Inflammatory macrophage (primary cell): ENCODE measurements at places on chromosomes 3 and 15.

DNA sequence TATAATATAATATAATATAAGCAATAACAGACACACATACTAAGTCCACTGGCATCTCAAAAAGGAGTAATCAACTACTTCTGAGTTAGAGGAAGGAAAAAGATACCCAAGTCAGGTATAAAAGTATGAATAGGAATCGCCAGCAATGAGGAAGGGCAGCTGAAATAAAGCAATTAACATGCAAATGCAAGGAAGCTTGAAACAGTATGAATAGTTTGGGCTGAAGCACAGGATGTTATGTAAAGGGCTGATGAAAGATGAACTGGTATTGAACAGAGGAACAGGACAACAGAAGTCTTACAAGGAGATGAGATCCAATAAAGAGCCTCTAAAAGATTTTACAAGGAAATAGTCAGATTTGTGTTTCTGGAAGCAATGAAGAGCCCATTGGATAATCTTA is 7.1 kb downstream of the COPS2 start:
- no peak for DNase-seq

GRCh38 chr15:83164771-83165404 is 42.7 kb downstream of the HDGFL3 start:
- DNase-seq: no peak

- peak; percentile 77 for DNase-seq
Observed at GRCh38 chr15:63369781-63370180, 11.9 kb downstream of the CA12 start.

DNA sequence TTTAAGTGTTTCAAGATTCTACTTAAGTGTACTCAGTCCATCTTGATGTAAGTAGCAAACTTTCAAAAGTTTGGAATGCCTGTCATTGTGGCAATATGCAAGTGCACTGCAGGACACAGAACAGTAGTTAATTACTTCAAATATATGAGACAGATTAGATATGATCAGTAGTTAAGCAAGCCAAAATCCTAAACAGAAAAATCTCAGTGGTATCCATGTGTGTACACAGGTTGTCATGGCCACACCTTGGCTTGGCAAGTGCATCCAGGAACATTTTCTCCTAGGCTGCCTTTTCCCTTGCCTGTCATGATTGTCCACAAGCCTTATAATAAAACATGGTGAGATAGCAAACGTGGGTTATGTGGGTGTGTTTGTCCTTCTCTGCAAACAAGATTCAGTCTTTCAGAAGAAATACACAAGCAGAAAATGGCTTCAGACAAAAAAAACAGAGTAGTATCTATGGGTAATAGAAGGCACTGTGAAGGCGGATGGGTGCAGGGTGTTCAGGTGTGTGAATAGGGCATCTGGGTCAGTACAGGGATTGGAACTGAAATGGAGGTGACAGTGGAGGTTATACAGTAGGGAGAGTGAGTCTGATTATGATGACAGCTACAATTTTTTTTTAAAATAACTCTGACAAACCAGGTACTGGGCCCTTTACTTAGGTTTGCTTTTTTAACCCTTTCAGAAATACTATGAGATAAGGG is 229.0 kb upstream of the LRIG1 start:
- no peak for DNase-seq

DNA sequence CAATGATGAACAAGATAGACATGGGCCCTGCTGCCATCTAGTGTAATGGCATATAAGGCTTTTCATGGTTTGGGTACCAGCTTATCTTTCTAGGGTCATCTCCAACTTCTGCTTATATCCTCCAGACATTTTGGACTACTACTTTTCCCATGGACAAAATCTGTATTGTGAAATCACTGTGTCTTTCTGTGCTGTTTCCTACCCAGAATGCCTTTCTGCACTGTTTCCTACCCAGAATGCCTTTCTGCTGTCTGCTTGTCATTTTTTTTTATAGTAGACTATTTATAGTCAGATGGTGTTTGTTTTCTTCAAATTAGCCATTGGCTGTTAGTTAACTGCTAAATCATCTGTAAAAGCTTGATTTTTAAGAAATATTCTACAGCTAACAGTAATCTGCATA is 20.1 kb downstream of the VPS8 start:
- no peak for DNase-seq

GRCh38 chr3:189275182-189275581 is 103.4 kb downstream of the TPRG1 start:
- no peak for DNase-seq

- no peak for DNase-seq
Observed at GRCh38 chr3:87333393-87333892, 57.1 kb upstream of the POU1F1 start.

- DNase-seq: no peak
Observed at GRCh38 chr3:186138272-186138981, 29.5 kb upstream of the ETV5 start.

DNA sequence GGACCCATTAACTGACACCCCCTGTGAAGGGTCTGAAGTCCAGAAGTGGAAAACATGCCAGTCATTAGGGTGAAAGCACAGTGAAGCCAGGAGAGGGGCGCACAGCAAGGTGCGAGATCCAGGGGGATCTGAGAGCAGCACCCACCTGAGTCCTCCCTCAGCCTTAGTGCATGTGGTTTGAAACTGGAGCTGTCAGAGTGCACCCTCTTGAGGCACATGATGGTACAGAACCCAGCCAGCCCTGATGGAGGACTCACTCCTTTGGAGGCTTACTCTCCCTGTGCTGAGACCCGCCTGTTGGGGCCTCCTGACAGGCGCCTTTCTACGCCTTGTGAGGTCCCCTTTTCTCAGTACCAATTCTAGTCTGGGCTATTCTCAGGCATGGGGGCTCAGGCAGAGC is 77.8 kb downstream of the IL20RB start:
- DNase-seq: no peak

DNA sequence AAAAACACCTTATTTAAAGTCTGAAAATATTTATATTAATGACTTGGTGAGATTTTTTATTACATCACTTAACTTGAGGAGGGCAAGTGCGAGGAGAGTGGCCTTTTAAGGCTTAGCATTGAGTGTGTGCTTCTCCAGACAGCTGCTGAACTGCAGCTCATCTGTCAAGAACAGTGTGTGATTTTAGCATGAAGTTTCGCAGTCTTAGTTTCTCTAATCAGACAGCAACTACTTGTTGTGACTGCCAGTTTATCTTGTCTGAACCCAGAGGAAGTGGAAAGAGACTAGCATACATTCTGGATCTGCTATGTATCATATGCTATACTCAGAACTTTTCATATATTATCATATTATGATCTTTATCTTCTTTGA is 291.7 kb upstream of the ROPN1 start:
- no peak for DNase-seq

DNA sequence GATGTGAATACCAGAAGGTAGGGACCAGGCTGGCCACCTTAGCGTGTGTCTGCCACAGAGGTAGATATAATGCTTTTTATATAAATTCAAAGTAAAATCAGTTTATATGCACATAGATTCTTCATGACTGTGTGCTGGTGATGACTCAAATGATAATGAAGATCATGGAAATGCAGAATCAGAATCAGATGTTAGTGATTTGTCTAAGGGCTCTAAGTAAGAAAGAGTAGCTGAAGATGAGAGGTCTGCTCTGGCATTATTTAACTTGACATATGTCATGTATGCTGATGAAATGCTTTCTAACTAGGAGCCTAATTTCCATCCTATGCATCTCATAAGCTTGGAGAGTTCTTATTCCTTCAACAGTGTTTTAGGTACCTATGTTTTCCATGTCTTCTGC is 50.3 kb upstream of the DPH6 start:
- DNase-seq: no peak

- DNase-seq: peak; percentile 73
Observed at GRCh38 chr3:142976621-142977398, 13.3 kb upstream of the PAQR9 start.

- DNase-seq: no peak
Observed at GRCh38 chr3:130395331-130395730, 49.9 kb downstream of the COL6A5 start.

DNA sequence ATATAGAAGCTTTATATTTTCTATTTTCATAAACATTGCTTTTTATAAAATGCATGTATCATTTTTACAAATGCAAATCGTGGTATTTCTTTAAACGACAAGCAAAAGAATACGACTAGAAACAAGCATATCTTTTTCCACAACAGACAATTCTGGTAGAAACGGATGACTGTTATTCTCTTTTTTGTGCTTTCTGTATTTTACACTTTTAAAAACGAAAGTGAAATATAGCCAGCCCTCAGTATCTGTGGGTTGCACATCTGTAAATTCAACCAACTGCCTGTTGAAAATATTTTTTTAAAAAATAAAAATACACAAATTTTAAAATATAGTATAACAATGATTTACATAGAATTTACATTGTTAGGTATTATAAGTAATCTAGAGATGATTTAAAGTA is 61.3 kb downstream of the PRTG start:
- DNase-seq: no peak

GRCh38 chr3:72361990-72362389 is 486.3 kb downstream of the SHQ1 start:
- DNase-seq: peak; percentile 20

DNA sequence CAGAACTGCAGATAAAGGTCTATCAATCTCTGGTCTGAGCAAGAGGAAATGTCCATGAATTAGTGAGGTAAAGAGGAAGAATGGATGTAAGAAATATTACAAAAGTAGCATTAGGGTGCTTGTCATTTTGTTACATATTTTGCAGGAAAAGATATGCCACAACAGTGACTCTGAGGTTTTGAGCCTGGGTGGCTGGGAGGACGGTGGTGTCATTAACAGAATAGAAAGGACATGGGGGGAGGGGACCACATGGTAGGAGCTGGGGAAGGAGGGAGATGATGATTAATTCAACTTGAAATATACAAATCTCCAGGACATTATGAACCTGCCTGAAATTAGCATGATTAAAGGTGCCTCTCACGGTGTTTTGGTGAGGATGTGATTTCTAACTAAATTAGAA is 245.5 kb upstream of the MDFIC2 start:
- no peak for DNase-seq

GRCh38 chr3:25044762-25045710 is 383.0 kb upstream of the RARB start:
- no peak for DNase-seq

DNA sequence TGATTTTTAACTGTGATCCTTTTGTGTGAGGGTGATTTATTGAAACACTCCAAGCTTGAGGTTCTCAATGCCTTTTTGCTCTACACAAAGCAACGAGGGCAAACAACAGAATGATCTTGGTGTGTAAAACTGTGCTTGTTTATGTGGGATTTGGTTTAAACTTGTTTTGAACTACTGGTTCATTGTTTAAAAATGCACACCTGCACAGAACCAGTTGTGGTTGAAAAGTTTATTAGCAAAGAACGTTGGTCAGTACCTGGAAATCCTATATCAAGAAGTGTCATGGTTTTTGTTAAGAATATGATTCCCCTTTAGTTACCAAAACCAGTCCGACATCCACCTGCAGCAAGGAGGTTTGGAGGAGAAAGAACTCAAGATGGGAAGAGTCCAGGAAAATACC is 239.4 kb downstream of the WNT5A start:
- no peak for DNase-seq

- no peak for DNase-seq
Observed at GRCh38 chr3:51311055-51311454, 74.0 kb upstream of the MANF start.

DNA sequence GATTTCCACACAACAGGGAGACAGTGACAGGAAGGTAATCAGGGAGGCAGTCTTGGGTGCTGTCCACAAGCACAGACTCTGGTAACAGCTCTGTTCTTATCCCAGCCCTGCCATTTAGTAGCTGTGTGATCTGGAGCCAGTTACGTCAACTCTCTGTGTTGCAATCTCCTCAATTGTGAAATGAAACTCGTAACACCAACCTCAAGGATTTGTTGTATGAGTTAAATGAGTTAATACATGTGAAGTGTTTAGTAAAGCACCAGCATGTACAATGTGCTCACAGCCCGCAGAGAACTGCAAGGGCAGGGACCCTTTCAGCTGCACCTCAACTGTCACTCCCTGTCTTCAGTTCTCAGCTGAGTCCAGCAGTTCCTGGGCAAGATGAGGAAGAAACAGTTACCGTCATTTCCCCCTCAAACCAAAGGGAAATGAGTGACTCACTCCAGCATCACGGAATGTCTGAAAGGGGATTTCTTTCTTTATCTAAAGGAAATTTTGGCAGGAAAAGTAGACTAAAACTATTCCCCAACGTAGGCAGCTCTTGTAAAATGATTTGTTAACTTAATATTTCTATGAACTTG is 39.9 kb upstream of the MB21D2 start:
- peak; percentile 97 for DNase-seq

DNA sequence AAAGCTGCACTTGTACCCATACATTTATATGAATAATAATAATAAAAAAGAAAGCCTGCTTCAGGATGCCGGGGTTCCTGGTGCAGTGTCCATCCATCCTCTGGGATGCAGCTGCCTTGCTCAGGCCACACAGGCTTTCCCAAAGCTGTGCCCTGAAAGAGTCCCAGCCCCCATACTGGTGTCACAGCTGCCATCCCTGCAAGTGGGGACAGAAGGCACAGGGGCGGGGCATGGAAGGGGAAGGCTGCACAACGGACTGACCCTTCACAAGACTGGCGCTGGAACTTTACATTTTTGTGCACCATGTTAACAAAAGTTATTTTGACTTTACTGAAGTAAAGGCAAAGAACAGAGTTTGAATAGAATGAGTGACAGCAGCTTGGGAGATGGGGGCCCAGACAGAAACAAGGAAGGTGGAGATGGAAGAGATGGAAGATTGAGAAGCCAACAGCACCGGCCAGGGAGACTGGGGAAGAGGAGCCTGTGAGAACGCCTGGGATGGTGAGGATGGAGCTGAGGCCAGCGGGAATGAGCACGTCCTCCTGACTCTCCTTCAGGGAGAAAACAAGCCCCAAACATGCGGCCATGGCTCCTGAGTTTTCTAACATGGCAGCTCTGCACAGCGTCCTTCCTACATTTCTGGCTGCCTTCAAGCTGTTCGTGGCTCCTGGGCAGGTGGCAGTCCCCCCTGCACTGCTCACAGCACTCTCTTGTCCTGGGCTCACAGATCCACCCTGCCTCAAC is 73.1 kb downstream of the ABTB1 start:
- no peak for DNase-seq

DNA sequence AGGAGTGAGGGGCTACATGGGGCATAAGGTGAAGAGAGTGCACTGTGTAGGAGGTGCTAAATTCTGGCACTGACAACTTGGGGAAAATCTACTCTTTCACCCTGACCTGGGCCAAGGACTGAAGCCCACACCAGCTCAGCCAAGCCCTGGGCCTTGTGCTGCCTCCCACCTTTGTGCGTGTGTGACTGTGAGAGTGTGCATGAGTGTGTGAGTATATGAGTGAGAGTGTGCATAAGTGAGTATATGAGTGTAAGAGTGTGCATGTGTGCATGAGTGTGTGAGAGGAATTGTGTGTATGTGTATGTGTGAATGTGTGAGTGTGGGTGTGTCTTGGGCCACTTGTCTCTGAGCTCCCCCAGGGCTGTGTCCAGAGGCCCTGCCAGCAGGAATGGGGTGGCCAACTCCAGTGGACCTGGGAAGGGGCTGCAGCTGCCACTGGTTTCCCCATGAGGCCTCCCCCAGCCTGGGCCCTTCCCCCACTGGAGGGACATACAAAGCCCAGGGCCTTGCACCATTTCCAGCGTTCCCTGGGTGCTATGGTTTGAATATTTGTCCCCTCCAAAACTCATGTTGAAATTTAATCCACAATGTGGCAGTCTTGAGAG is 15.2 kb downstream of the C3orf22 start:
- no peak for DNase-seq

- DNase-seq: peak; percentile 47
Observed at GRCh38 chr15:93035953-93036810, 52.8 kb downstream of the RGMA start.
